ENCODE measurements at places on chromosomes 13 and 19.

DNA sequence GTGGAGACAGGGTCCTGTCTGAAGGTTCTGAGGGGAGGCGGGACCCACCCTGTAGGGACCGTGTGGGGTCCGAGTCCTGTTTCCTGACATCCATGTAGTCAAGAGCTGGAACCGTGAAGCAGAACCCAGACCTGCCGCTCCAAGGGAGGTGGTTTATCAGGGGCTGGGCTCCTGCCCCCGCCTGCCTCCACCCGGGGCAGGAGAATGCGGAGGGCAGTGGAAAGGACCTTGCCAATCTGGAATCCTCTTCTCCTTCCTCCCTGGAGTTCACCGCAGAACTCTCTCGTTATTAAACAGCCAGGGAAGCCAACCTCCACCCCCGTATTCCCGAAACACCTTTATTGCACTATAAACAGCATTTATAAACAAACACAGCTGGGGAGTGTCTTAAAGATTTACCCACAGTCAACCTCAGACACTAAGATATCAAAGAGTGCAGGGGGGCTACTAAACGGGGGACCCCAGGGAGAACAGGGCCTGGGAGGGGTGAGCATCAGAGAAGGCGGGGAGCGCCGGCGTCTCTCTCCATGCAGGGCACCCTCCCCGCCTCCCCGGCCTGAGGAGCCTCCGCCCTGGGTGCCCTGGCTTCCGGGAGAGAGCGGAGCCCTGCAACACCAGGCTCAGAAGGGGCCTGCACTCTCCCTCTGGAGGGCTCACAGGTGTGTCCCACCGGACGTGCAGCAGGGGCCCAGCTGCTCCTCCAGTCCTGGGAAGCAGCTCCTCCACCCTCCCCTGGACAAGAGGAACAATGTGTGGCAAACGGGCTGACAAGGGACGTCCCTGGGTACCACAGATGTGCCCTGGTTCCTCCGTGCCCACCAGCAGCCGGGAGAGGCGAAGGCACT is 3.6 kb downstream of the C2CD4C start:
- no peak for DNase-seq

GRCh38 chr19:10655457-10656312 is 1.5 kb downstream of the ILF3 start:
- DNase-seq = no peak

GRCh38 chr19:2478278-2478755 is 2.4 kb downstream of the GADD45B start:
- peak; percentile 23 for DNase-seq

- no peak for DNase-seq
Observed at GRCh38 chr19:2060884-2061494, 9.9 kb upstream of the MKNK2 start.

GRCh38 chr19:1909761-1910080 is 4.5 kb downstream of the ADAT3 start:
- no peak for DNase-seq

- DNase-seq = no peak
Observed at GRCh38 chr13:52104624-52105023, 24.2 kb downstream of the NEK5 start.
